ENCODE measurements at places on chromosomes 16 and 17.

- DNase-seq = no peak
Observed at GRCh38 chr17:74295625-74296547, 21.9 kb downstream of the DNAI2 start.

DNA sequence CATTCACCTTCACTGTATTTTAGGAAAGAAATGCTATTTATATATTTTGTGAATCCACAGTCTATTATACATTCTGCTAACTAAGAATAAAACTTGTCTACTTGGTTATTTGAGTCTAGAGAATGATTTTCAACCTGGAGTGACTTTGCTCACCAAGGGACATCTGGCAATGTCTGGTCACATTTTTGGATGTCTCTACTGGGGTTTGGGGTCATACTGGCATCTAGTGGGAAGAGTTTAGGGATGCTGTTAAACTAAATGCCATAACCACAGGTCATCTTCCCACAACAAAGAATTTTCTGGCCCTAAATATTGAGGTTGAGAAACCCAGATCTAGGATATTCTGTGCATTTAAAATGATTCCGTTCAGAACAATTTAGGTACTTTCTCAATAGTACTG is 26.0 kb downstream of the KCNJ16 start:
- no peak for DNase-seq

DNA sequence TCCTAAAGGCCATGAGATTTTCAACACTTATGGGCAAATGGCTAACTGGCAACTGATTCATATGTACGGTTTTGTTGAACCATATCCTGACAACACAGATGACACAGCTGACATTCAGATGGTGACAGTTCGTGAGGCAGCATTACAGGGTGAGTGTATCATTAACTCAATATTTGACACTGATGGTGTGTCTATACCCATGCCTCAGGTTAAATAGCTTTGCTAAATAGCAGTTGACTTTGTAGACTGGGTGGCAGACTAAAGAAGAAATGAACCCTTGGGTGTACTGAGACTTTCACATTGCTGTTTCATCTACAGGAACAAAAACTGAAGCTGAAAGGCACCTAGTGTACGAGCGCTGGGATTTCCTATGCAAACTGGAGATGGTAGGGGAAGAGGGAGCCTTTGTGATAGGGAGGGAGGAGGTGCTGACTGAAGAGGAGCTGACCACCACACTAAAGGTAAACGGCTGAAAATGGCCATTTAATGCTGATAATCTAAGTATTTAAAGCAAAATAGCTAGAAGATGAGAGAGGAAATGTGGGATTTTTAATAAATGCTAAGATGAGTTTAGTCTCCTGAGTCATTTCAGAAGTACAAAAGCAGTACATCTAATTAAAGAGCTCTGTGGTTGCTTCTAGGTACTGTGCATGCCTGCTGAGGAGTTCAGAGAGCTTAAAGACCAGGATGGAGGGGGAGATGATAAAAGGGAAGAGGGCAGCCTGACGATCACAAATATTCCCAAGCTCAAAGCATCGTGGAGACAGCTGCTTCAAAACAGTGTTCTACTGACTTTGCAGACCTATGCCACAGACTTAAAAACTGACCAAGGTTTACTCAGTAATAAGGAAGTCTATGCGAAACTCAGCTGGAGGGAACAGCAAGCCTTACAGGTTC is 3.0 kb downstream of the SETD6 start:
- DNase-seq = no peak

- no peak for DNase-seq
Observed at GRCh38 chr16:1439058-1439698, 5.2 kb downstream of the CCDC154 start.

GRCh38 chr17:12995896-12996295 is 21.9 kb downstream of the ELAC2 start:
- no peak for DNase-seq

GRCh38 chr16:25024900-25025299 is 9.7 kb upstream of the ARHGAP17 start:
- DNase-seq = no peak
